MCF 10A (cell line): ENCODE measurements at places on chromosomes 4 and X. TPM values are rescaled to one million over a fixed set of nuclear protein-coding genes. Genes with fewer than 3 reads are reported as not detected.

GRCh38 chr4:995311-996026 is 2.3 kb upstream of the SLC26A1 start:
- no peak for DNase-seq

GRCh38 chrX:10507876-10508275 is 112.5 kb downstream of the MID1 start:
- DNase-seq = no peak

The SAGE1 gene
- not detected in 2 replicates for total RNA-seq

The OTC gene
- total RNA-seq = not detected in 2 replicates

The AR gene
- not detected in 2 replicates for total RNA-seq
